ENCODE measurements at places on chromosomes 4 and X.

DNA sequence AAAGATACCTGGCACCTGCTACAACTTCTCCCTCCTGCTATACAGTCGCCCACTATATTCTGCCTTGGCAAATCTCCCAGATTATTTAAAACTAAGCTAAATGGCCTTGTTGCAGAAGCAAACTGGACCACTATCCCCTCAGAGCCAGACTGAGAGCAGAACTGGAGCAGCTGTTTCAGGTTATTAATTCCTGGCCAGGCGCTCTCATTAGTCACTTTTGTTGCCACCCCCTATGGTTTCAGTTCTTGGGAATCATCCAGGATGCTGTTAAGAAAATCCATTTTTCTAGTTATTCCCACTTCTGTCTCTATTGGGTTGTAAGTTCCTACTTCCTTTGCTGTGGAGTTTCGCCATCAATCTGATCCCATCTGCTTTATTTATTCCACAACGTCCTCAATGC is 30.1 kb downstream of the ADGRA3 start:
- DNase-seq, result peak; percentile 80

DNA sequence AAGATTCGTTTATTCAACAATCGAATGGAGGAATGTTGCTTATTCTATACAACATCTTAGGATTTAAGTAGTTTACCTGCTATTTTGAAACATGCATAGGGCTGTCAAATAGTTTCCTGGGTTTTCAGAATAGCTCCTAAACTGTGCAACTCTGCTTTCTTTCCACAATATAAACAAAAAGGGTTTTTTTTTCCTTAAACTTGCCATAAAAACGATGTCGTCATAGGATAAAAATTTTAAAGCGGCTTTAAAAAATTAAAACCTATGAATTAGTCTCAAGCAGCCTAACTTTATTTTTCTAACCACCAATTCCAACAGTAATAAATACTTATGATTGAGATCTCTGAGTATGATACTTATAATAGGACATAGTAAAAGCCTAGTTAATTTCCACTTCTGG is 21.6 kb upstream of the STIM2 start:
- peak; percentile 23 for DNase-seq

GRCh38 chr4:11111876-11112275 is 316.8 kb downstream of the HS3ST1 start:
- DNase-seq, result no peak

DNA sequence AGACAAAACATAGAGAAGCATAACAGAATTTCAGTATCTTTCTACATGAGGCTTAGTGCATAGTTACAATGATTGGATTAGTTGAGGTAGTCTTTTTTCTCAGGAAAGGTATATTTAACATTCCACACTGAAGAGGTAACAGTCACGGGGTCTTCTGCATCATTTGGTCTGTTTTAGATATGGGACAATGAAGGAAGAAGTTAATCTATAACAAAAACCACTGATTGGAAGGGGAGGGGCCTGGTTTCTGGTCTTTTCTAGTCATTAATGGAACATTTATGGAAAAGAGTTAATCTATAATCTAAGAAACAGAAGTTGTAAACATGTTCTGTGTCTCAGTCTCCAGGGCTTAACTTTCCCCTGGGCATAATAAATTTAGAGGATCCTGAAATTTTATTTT is 37.3 kb upstream of the HPSE start:
- DNase-seq, result no peak

DNA sequence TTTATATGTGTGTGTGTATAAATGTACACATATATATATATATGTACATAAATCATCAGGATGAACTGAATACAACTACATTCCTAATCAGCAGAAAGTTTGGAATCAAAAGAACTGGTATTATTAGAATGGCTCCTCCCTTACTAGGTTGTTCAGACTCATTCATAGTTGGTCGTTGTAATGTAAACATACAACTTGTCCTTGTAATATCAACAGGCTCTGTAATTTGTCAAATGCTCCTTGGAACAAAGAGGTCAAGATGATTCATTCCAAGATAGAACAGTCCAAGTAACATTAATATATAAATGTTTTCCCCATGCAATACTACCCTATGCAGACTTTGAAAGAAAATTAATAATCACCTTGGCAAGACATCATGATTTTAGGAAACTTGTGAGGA is 351.4 kb upstream of the SMIM31 start:
- DNase-seq, result no peak

GRCh38 chrX:40040686-40041461 is 56.9 kb downstream of the BCOR start:
- DNase-seq, result no peak
